ENCODE measurements at places on chromosomes 6 and 20.

- no peak for DNase-seq
These were observed 186.8 kb downstream of the CDH26 start for GRCh38 chr20:60144974-60145527.

GRCh38 chr6:125668071-125668470 lies 81.4 kb upstream of the HEY2 start:
- no peak for DNase-seq

DNA sequence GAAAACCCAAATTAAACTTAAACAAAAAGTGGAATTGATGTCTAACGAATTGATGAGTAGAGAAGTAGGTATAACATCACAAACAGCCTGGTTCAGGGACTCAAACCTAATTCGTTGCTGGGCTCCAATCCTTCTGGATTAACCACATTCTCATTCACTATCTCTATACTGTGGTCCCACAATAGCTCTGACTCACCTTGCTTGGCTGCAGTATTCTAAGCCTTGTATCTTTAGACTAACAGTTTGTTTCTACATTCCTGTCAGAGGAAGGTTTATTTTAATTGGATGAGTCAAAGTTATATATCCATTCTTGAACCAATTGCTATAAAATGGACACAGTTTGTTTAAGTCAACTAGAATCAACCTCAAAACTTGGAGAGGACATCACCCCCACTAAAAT lies 530.5 kb upstream of the PTCHD4 start:
- DNase-seq: no peak

DNA sequence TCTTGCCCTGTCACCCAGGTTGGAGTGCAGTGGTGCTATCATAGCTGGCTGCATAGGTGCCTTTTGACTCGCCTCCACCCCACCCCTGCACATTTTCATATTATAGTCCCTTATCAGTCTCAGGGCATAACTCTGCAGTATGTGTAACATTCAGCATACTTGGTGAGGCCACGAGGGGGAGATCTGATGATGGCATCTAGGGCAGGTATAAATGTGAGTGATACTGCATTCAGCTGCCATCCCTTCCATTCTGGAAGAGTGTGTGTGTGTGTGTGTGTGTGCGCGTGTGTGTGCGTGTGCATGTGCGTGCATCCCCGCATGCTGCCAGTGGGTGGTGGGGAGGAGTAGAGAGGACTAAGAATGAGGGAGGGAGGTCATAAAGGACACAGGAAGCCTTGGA lies 81.4 kb downstream of the JARID2 start:
- DNase-seq: no peak

- DNase-seq: no peak
These were observed 21.3 kb downstream of the SPATA2 start for GRCh38 chr20:49894073-49894470.

GRCh38 chr6:27795697-27796494 lies 116.3 kb downstream of the OR2B2 start:
- no peak for DNase-seq

- DNase-seq: no peak
These were observed 283.0 kb upstream of the MARCKS start for GRCh38 chr6:113574147-113574546.

GRCh38 chr6:131923356-131923755 lies 27.8 kb downstream of the CCN2 start:
- DNase-seq: no peak

DNA sequence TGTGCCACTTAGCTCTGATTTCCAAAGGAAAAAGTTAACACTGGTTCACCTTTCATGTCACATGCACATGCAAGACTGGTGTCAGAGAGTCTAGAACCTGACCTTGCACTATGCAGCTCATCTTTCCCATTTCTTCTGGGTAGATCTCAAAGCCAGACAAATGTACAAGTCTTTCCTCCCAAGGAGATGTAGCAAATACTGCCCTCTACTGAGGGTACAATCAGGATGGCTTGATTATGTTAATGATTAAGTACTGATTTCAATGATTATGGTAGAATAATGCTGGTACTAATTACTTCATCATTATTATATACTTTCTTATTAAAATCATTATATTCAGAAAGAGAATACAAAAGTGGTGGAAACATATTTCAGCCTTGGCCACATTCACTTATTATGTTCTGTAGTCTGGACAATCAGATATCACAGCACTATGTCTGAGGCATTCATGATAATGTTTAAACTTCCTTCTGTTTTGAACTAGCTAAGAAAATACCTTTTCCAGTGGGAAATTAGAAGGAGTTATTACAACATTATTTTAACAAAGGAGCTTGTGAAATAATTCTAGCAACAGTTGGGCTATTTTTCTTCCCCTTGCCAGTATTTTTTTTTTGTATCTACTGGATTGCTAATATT lies 68.5 kb upstream of the FOXO3 start:
- DNase-seq: no peak

Data from activated B cell treated with CpG ODN at 0.5 μM for 24 hours (primary cell).